ENCODE measurements at places on chromosomes 6 and 20. TPM values are rescaled to one million over a fixed set of nuclear protein-coding genes. Genes with fewer than 3 reads are reported as not detected.

GRCh38 chr6:53811746-53812145 lies 16.9 kb downstream of the LRRC1 start:
- no peak for DNase-seq

DNA sequence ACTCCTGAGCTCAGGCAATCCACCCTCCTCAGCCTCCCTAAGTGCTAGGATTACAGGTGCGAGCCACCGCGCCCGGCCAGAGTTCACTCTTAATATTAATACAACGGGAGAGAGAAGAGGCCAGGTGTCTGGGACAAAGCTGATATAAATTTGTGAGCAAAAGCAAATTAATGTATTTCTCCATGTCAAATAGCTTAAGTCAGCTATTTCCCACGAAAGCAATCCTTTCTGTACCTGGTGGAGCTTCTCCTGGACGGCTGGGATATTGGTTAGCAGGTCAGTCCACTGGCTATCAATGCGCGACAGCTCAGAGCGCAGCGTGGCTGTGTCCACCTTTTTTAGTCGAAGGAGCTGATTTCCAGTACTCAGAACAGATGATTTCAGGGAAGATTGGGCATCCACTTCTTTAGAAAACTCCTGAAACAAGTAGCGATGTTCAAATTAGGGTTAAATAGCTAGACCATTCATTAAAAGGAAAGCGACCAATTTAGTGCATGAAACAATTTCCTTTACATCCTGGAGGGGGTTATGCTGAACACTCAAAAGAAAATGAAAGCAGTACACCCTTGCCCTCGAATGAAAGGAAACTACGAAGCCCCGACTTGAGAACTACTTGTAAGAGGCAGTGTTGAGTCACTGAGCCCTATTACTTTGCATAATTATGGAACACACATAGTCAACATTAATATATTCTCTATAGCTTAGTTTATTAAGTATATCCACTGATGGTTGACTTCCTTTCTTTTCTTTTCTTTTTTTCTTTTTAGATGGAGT lies 403.4 kb downstream of the SYNE1 start:
- no peak for DNase-seq

DNA sequence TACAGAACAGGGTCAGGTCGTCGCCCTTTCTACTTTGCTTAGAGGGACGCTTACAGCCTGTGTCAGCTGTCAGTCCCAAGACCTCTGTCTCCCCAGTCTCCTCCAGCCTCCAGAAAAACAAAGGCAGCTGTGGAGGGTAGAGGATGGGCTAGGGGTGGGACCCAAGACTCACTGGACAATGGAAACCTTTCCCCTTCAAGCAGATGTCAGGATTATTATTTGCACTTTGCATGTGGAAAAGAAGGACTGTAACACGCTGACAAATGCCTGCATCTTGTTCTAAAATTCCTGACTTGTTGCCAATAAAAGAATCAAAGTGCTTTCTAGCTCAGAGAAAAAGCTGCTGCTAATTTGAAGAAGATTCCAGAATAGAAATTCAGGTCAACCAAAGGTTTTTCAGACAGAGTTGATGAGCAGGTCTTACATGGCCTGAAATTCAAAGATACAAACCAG lies 58.7 kb downstream of the SNX5 start:
- DNase-seq = no peak

GRCh38 chr6:36766399-36766945 lies 68.8 kb downstream of the RAB44 start:
- no peak for DNase-seq

DNA sequence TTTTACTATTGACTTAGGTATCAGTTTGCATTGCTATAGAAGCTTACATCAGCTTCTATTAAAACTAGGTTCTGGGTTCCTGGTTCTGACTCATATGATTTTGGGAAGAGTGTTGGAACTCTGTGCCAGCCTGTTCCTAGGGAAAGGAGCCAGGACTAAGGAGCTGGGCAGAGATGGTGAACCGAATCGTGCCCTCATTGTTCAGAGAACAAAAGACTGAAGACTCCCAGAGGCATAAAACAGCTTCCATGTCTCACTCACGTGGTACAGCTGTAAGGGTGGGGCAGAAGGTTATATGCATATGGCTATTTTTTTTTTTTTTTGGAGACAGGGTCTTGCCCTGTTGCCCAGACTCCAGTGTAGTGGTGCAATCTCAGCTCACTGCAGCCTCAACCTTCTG lies 89.1 kb upstream of the THBS2 start:
- DNase-seq = no peak

GRCh38 chr6:47665112-47665511 lies 33.3 kb upstream of the ADGRF4 start:
- no peak for DNase-seq

- DNase-seq = peak; percentile 80
Measured at GRCh38 chr6:119575721-119576120, 226.2 kb upstream of the MAN1A1 start.

DNA sequence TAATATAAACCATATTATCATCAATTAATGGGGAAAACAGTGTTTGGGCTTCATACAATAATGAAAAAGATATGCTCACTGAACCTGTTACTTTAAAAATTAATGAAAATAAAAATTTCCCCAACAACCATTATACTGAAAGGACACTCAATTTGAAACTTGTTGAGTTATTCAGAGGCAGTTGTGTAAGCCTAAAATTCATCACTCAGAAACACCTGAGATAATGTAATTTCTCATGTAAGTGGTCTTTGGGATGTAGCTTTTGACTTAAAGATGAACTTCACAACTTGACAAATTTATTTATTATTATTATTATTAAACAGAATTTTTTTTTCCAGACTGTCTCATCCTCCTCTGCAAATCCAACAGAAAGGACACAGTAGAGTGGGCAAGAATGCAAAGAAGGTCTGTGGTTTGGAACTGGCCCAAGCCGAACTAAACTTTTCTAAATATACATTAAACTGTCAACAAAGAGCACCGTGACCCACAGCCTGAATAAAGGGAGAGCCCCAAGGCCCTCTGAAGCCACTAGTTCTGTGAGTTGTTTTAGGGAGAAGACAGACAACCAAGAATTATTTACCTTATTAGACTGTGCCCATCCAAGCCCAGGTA lies 32.2 kb upstream of the HEY2 start:
- no peak for DNase-seq

DNA sequence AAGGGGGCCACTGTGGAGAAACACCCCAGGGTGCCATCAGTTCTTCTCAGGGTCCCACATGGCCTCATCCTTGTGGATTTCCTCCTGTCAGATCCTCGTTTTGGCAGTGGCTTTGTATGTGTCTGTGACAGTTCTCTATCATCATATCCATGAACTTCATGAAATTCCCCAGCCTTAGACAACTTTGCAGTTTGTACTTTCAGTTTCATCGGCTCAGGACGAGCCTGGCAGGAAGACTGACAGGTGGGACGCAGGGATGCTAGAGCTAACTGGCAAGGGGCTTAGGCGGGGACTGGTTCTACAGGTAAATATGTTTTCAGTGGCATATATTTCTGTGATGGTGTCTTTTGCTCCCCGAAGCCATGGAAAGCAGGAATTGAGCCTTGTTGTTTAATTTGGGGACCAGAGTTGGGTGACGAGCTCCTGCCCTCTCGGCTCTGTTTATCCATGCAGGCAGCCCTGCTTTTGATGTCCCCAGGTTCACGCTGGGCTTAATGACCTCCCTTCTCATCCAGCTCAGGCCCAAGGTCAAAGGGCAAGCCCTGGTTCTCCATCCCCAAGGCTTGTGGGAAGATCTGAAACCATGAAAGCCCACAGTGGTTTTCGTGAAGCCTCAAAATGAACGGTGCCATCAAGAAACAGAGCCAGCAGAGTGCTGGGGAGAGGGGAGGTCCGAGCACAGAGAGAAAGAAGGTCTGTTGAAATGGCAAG lies 11.2 kb downstream of the SDCBP2 start:
- no peak for DNase-seq

DNA sequence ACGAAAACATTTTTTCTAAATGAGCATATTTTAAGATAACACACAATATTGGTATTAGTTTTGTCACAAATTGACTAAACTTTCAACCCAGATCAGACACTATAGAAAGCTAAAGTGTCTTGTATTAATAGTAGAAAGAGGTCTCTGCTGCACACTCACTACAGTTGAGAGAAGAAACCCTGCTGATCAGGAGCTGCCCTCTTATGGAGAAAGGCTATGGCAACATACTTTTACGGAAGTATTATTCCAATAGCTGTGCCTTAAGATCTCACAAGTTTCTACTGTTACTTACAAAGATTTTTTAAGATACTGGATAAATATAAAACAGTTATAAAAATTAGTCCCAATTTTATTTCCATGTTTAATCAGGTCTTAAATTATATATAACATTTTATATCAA lies 155.7 kb downstream of the RIMS1 start:
- no peak for DNase-seq

DNA sequence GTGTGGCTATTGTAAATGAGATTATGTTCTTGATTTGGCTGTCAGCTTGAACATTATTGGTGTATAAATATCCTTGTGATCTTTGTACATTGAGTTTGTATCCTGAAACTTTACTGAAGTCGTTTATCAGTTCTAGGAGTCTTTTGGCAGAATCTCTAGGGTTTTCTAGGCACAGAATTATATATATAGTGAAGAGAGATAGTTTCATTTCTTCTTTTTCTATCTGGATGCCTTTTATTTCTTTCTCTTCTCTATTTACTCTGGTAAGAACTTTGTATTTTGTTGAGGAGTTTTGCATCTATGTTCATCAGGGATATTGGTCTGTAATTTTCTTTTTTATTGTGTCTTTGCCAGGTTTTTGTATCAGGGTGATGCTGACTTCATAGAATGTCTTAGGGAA lies 589.2 kb upstream of the MAN1A1 start:
- DNase-seq = no peak

DNA sequence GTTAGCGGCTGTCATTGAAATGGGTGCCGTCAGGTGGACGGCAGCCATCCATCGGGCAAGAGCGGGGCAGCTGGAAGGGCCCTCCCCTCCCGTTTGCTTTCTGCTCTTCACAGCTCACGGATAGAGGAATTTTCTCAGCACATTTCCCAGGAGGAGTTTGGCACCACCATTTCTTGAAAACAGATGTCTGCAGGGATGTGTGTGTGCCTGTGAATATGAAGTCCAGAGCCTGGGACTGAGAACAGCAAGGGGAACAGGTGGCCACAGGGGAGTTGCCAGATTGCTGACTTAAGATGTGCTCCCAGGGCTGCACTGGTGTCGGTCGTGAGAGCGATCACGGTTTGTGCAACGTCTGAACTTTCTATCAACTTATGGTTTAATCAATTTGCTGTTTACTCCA lies 22.1 kb upstream of the ECI2 start:
- no peak for DNase-seq

GRCh38 chr20:11652128-11652527 lies 265.6 kb upstream of the BTBD3 start:
- DNase-seq = no peak

DNA sequence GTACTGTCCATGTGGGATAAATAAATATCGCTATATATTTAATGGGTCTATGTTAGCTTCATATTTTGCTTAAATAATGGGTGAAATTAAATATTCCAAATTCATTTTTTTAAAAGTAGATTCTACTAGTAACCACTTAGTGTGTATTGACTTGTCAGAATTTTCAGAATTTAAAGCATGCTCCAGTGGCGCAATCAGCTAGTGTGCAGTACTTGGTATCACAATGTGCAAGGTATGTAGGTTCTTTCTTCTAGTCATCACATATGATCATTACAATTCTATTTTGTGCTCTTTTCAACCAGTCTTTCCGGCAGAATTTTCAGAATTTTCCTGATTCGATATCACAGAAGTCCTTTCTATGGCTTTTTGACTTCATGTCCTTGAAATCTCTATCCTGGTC lies 32.6 kb downstream of the PDE7B start:
- no peak for DNase-seq

GRCh38 chr6:84466511-84466910 lies 239.1 kb upstream of the CEP162 start:
- peak; percentile 88 for DNase-seq

DNA sequence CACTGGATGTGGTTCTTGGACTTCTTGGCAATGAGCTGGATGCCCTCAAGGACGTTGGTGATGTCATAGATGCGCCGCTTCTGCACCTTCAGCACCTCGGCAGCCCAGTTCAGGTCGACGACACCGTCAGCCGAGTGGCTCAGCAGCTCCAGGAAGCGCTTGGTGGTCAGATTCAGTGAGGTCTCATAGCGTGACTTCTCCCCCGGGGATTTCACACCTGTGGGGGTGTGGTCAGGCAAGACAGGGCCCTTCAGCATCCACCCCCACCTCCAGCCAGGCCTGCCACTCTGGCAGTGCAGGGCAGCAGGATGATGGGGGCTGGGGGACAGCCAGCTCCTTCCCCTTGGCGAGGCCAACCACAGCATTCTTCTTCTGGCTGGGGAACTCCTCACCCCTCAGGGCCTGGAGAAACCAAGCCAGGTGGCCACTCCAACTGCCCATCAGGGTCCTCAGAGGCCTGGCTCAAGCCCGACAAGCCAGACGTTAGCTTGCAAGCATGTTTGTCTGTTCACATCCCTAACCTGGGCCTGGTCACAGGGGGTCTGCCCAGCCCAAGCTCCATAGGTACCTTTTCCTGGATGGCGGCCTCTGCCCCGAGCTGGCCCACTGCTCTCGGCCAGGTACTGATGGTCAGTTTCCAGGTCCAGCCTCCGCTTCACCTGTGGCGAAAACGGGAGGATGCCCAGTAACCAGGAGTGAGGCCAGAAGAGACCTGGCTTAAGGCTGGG lies 5.7 kb upstream of the NECAB3 start:
- no peak for DNase-seq

DNA sequence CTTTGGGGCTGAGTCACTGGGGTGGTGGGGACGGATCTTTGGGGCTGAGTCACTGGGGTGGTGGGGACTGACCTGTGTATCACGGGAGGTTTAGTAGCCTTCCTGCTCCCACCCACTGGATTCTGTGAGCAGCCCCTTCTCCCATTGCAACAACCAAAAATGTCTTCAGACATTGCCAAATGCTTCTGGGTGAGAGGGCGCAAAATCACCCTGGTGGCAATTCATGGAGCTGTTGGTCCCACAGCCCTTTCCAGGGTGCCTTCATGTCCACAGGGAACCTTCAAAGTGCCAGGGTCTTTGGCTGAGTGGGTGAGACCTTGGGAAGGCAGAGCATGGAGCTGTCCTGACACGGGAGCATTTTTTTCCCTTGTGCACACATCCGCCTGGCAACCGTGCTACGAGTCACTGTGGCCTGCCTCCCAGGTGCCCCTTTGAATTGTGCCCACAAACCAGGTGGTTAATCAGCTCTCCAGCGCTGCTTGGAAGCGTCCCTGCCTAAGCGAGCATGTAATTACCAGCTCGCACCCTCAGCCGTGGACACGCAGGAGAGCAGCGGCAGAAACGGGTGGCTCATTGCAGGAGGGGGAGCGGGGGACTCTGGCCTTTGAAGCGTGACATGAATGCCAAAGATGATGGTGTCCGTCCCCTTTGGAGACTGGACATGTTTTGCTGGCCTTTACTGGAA lies 27.4 kb upstream of the APCDD1L start:
- peak; percentile 60 for DNase-seq

- peak; percentile 8 for DNase-seq
Measured at GRCh38 chr20:44409132-44409600, 53.7 kb downstream of the HNF4A start.

Gene LGSN
- total RNA-seq = not detected

Gene TMEM217
- total RNA-seq = 0.37 TPM

Gene NKX2-2
- total RNA-seq = 0.13 TPM

Gene GMPR
- total RNA-seq = 2.4 TPM

Gene SULF2
- 5.6 TPM for total RNA-seq

Gene KLHDC3
- 119 TPM for total RNA-seq

Gene EMILIN3
- not detected for total RNA-seq

Gene SNAP91
- not detected for total RNA-seq

Gene GPX5
- not detected for total RNA-seq

Gene MYLK4
- 0.02 TPM for total RNA-seq

Gene UST
- total RNA-seq = 14.0 TPM

Gene MYL9
- 10.0 TPM for total RNA-seq

Gene HRH3
- not detected for total RNA-seq

Gene HLA-DQB2
- total RNA-seq = not detected

Gene PLEKHG1
- 0.63 TPM for total RNA-seq

Gene WASF1
- 14.2 TPM for total RNA-seq

Data from HT1080 (cell line).